Stimulated activated naive B cell treated with anti-CD40 and anti-IgM and Interleukin-4, amounts not matched to agents 10 μg/mL and 1 μg/mL and 100 μg/mL, for 72 hours (primary cell): ENCODE measurements at places on chromosomes 6 and 20.

GRCh38 chr20:62458275-62459251 is 17.2 kb downstream of the GATA5 start:
- DNase-seq, result no peak

DNA sequence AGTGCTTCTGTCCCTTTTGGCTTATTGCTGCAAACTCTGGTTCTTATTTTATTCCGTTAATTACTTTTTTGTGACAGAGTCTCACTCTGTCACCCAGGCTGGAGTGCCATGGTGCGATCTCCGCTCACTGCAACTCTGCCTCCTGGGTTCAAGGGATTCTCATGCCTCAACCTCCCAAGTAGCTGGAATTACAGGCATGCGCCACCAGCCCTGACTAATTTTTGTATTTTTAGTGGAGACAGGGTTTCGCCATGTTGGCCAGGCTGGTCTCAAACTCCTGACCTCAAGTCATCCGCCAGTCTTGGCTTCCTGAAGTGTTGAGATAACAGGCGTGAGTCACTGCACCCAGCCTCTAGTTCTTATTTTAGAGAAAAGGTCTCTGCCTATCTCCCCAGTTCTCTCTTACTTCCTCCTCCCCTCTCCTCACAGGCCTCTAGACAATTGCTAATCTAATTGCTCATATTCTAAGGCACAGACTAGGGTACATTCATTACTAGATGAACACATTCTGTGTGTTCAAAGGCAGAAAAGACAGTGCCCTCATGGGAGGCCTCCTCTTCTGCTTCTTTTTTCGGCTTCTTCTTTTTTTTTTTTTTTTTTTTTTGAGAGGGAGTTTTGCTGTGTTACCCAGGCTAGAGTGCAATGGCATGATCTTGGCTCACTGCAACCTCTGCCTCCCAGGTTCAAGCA is 27.0 kb downstream of the EDEM2 start:
- DNase-seq, result no peak

DNA sequence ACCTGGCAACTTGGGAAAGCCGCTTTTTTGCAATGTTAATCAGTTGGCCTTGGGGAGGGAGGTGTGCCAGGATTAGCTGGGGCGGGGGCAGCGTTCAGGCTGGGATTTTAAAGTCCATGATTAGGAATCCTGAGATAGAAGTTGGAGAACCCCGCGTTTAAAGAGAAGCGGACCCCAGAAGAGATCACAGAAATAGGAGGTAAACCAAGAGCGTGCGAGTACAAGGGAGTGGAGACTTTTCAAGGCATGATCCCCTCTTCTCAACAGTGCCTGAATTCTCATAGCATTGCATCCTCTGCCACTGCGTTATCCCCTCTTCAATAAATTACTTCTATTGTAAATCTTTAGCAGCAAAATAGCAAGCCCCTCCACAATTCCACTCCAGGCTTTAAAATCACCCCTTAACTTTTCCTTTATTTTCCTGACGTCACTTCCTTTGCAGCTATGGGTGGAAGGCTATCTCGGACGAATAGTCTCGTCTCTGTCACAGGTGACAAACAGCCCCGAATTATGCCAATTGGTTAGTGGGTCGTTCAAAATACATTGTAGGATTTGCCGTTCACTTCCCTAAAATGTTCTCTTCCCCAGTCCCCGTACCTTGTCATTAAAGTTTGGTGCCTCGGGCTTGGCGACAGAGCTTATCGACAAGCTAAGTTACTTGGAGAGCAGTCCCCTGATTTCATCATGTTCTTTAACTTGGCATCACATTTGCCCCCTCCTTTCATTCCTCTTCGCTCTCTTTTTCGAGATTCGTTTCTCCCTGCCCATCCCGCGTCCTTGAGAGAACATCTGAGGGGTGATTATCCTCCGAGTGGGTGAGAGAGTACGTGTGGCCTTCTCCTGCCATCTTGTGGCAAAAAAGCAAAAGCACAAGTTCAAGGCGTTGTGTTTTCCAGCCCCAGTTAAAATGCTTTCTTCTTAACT is 17.1 kb downstream of the OR2B2 start:
- DNase-seq, result peak; percentile 46

DNA sequence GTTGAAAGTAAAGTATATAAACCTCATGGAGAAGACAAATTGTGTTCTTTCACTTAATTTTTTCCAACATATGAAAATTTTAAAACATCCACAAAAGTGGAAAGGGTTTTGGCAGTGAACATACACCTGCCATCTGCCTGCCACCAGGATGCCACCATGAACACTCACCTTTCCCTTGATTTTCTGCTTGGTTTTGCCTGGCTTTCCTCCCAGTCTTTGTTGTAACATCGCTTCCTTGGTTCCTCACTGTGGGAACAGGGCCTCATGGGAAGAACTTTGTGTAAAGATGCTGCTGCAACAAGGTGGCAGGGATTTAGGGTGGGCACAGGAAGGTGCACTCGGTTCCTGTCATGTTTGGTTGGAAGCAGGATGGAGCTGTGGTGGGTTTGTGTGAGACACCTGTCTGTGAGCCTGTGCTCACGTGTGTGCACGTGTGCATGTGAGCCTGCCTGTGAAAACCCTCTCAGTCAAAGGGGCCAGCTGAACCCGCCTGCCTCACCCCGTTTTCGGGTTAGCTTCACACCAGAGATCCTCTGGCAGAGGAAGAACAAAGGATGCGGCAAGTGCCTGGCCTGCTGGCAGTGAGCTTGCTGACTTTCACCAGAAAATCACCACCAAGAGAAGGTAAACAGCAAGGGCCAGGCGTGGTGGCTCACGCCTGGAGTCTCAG is 11.0 kb upstream of the RBM38 start:
- no peak for DNase-seq

GRCh38 chr20:14715400-14715799 is 378.0 kb upstream of the FLRT3 start:
- no peak for DNase-seq

GRCh38 chr20:54082100-54082499 is 11.7 kb upstream of the BCAS1 start:
- no peak for DNase-seq

GRCh38 chr6:43378631-43379030 is 9.2 kb upstream of the ZNF318 start:
- DNase-seq, result no peak
